ENCODE measurements at places on chromosomes 4 and X.

GRCh38 chr4:92328095-92328494 lies 24.3 kb downstream of the GRID2 start:
- no peak for DNase-seq

GRCh38 chrX:41671082-41671481 lies 17.7 kb upstream of the GPR34 start:
- DNase-seq, result no peak

- no peak for DNase-seq
These were observed 8.7 kb downstream of the RPGR start for GRCh38 chrX:38318606-38319005.

DNA sequence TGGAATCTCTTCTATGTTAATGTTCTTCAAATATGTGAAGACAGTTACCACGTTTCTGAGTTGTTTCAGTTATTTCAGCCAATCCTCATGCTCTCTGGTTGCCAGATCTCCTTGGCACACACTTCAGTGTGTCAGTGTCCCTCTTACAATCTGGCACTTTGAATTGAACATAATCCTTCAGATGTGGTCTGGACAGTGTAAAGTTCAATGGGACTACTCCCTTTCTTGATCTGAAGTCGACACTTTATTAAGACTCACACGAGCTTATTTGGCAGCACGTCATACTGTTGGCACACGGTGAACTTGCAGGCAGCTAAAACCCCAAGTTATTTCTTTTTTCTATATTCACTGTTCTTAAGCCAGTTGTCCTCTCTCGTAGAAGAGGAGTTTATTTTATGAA lies 28.2 kb downstream of the ARSJ start:
- no peak for DNase-seq

DNA sequence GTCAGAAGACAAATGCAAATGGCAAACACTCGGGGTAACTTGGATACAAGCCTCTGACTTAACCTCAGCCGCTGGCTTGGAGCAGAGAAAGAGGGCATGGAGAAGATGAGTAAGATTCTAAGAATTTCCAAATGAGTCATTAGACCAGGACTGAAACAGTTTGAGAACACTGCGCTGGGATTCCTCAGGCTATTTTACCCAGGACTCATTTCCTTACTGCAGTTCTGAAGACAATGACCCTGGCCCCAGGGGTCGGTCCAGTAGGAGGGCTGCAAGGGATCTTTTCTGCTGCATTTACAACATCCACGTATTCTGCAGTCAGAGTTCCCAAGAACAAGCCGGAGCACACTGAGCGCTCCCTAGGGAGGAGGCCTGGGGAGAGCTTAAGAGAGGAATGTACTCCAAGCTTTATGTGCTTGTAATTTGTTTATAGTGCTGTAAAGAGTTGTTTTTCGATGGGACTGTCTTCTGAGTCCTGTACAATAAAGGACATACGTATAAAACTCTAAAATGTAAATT lies 27.3 kb upstream of the SORBS2 start:
- no peak for DNase-seq

GRCh38 chr4:100889401-100889800 lies 371.6 kb upstream of the EMCN start:
- DNase-seq, result no peak

DNA sequence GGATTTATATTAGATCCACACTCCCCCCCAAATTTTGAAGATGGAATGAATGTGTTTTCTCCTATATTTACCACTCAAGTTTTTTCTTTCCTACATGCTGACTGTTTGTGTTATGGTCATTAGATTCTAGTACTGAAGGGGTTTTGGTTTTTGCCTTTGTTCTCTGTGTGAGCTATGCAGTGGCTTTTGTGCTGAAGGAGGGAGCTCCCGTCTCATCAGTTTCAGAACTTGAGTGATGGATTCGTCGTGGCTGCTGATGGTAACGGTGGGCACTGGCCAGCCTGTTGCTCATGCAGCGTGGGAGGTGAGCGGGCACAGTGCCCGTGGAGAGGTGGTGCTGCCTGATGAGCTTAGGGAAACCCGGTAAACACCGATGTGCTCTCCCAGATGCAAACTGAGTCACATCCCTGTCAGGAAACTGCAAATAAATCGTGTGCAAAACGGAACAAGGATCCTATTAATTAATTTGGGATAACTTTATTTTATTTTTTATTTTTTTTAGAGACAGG lies 101.5 kb downstream of the SORBS2 start:
- no peak for DNase-seq

GRCh38 chrX:5031792-5032191 lies 1196.9 kb downstream of the NLGN4X start:
- no peak for DNase-seq

DNA sequence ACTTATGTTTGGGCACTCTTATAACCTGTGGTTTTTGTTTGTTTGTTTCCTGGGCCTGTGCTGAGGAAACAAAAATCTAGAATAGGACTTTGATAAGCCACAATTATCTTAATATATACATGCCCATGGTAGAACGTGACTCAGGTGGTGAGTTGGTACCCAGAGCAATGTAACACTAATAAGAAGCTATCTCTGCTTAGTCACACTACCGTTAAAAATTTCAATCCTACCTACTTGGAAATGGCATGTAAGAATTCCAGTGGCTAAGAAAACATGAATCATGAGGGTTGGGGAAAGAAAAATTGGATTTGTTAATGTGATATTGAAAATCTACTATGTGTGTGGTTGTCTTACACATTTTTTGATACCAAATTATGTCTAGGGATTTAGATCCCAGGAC lies 30.5 kb upstream of the ADGRG2 start:
- DNase-seq, result no peak

DNA sequence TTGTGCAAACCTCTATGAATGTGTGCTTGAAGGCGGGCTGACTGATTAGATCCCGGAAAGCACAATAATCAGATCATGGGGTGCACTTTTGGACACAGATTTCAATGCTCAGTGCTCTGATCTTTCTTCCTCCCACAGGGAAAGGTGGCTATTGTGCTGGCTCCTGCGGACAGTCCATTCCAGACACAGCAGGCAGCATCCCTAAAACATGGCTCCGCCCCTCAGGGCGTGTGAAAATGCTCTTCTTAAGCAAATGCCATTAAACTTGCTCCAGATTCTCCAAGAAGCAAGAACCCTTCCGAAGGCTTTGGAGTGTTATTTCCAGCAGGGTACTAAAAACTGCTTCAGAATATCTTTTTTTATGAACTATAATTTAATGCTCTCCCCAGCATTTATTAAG lies 100.0 kb downstream of the SLC2A9 start:
- no peak for DNase-seq

DNA sequence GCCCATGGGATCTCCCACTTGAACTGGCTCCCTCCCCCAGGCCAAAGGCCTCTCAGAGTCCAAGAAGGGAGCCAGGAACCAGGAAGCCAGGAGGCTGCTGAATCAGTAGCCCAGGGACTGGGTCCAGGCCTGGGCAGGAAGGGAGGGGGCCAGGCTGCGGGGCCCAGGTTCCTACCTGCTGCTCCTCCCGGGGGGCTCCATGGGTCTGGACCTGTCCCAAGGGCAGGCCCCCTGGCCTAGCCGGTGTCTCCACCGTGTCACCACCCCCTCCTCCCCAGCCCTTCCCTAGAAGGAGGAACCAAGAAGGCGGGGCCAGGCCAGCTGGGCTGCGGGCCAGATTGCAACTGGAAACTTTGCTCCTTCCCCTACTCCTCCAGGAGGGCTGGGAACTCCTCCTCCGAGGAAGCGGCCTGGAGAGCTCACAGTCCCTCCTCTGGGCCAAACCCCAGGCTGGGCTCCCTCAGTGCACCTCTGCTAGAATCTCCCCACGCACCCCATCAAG lies at the start of gene IQSEC2:
Gene IQSEC2, minus strand, starts transcription at position 264 of the 502 bp plus-strand sequence.
- DNase-seq, result no peak

DNA sequence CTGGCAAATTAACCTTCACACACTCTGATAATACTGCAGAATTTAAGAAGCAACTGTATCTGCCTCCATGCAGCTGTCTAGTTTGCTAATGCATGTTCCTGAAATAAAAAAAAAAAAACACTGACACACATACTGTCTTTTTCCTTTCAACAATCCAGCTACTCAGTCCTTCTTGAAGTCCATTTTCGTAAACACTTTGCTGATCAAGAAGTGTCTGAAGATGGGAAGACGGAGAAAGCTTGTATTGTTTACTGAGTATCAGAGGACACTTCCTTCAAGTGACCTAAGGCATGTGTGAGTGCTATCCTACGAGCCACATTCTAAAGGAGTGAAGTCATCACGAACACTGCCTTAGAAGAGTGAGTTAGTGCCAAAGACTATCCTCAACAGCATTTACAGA lies 82.6 kb downstream of the LUZP4 start:
- DNase-seq, result no peak
